Stimulated activated CD8-positive, alpha-beta memory T cell treated with anti-CD3 and anti-CD28 coated beads, Interleukin-7, amount 100 ng/mL, for 1 hour (primary cell): ENCODE measurements at places on chromosomes 4 and X.

DNA sequence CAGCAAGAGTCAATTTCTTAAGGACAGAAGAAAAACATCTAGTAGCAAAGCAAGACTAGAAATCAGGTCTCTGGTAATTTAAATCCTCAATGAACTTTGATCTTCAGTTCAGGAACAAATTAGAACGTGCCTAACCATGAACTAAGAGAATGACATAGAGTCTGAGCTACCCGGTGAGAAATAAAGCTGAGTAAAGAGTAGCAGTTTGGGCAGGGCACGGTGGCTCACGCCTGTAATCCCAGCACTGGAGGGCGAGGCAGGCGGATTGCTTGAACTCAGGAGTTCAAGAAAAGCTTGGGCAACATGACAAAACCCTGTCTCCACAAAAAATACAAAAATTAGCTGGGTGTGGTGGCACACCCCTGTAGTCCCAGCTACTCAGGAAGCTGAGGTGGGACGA lies 37.7 kb downstream of the ACE2 start:
- DNase-seq: no peak

GRCh38 chr4:124525524-124525923 lies 187.0 kb downstream of the ANKRD50 start:
- no peak for DNase-seq

DNA sequence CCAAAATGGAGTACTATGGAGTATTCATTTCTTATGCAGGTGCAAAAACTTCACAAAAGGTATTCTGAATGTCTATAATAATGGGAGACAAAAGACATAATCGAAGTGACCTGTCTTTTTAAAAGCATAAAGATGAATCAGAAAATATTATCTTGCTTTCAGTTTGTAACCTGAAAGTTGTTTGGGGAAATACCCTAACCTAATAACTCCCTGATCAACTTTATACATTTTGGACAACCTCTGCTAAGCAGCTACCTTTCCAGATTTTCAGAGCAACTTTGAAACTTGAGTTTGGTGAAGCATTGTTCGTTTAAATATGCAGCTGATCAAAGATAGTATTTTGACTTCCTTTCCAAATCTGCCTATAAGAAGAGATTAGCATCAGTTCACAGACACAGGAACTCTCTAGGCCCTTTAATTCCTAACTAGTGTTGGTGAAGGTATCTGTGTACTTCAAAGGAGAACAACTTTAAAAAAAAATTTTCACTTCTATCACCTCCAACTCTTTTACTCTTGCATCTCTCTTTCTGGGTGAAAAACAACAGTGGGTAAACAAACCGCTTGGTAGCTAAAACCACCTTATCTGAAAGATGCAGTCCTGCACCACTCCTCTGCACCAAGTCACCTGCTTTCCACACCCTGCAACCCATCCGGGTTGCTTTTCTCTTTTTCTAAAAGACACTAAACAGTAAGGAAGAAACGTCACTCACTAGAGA lies 26.5 kb downstream of the CD40LG start:
- no peak for DNase-seq

DNA sequence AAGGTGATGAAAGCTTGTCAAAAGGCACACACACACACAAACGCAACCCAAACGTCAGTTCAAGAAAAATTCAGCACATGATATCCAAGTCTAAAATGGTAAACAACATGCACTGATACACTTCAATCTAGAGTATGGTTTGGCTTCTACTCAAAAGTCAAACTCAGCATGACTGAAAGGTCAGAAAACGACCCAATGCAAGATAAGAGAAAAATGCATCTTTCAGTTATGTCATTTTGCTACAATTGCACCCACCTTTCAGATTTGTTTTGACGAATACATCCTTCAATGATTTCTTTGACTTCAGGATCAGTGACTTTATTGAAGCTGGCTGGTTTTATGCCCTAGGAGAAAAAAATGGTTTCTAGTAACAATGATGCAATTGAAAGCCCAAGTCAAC lies 56.3 kb downstream of the WNK3 start:
- DNase-seq: no peak

GRCh38 chr4:42655921-42656678 lies 805 bp downstream of the ATP8A1 start:
- no peak for DNase-seq

DNA sequence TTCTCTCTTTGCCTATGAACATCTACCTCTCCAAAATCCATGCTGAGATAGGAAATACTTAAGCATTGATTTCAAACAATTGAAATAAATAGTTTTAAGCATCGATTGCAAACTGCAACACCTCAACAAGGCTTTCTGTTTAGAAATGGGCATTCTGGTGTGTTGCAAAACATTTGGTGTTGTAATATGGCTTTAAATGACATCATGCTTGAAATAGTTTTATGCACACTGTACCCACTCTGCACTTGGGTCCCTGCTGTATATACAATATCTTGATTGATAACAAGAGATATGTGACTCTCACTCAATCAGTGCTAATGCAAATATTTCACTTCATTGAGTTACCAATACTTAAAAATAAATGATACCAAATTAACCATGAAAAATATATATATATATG lies 964.9 kb upstream of the GRIA3 start:
- DNase-seq: no peak

GRCh38 chr4:40953283-40954087 lies 203.7 kb downstream of the NSUN7 start:
- no peak for DNase-seq

DNA sequence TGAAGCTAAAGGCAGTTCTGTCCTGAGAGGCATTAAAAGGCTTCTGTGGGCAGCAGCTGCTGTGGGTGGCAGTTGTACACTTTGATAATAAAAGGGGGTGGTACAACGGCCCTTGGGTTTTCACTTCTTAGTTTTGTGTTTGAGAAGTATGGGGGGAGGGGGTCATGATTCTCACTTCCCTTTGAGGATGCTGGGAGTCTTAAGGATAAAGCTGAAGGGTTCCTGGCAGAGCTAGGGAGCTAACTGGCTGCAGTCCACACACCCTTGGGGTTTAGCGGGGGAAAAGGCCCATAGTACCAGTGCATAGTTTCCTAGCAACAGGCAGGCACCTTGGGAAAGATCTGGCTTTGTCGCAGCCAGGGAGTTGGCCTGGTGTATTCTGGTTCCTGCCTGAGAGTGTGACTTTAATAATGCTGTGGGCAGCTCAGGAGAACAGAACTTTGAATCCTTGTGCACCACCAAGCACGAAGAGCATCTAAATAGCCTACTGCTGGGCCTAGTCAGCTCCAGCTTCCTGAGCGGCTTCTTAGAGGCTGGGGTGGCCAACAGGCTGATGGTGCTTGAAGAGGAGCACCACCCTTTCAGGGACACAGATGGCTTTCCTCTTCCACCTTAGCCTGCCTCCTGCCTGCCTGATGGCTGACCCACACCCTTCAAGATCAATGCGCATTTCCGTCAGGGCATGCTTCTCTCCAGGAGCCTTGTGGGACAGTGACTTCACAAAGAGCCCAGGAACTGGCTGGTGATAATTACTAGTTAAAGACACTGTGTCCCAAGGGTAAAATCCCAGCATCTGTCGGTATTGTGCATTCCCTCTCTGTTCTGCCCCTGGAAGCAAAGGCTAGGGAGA lies 12.5 kb downstream of the ZBTB33 start:
- DNase-seq: no peak

- no peak for DNase-seq
Measured at GRCh38 chr4:2095236-2096072, 36.3 kb downstream of the NAT8L start.

DNA sequence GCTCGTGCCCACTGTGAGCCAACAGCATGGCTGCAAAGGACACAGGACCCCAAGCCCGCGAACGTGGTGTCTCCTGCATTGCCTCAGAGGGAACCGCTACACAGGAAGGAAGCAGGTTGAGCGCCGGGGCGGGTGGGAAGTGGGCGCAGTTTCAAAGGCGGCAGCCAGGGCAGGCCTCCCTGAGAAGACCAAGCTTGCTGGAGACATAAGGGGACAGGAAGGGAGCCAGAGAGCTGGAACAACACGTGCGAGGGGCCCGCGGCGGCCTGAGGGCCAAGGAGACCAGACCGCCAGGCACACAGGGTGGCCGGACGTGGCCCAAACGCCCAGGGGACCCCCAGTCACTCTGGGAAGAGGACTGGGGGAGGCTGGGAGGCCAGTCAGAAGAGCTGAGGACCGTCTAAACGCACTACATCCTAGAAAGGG lies 32.0 kb downstream of the CTBP1 start:
- DNase-seq: no peak

- DNase-seq: no peak
Measured at GRCh38 chr4:107552306-107552705, 167.7 kb downstream of the PAPSS1 start.

DNA sequence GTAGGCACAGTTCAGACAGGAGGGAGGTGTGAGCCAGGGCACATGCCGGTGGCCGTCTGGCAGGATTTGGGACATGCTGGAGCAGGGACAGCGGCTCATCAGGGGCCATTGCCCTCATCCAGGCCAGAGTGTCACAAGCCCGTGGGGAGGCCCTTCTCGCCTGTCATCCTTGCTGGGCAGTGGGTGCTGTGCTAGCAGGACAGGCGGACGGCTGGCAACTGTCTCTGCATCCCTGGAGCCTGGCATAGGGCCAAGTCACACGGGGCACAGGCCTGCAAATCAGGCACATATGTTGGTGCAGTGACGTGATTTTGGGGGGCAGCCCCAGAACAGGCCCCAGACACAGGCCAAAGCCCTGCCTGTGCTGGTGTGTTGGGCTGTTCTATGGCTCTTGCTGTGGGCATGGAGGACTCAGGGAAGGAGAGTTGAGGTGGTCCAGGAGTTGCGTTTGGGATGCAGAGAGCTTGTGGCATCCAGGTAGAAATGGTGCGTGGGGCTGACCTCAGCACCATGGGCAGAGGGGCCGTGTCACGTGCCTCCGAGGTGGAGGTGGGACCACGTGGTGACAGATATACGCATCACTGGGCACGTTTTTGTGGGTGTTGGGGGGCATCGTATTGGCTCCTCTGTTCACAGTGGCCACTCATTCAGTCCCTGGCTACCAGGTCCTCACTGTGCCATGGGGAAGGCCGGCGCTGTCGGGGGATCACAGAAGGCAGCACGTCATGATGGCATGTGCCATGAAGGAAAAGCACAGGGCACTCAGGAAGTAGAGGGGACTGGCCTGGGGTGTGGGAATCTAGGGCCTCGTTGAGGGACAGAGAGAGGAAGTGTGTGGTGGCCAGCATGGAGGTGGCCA lies 14.6 kb upstream of the MSANTD1 start:
- no peak for DNase-seq

DNA sequence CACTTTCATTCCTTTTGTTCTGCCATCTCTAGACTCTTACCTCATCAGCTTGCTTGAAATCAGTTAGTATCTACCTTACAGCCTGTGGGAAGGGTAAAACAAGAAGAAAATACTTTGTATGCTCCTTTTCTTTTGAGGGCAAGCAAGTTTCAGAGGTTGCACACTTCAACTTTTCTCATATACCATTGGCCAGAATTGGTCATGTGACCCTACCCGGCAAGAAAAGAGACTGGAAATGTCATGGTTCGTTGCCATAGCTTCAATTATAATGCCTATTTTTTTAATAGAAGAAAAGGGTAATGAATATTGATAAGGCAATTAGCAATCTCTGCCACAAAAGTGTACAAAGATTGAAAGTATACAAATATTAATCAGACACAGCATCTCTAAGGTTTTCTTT lies 346.7 kb upstream of the TACR3 start:
- DNase-seq: no peak

GRCh38 chr4:141637565-141637964 lies 1.2 kb downstream of the IL15 start:
- no peak for DNase-seq

GRCh38 chrX:16725072-16725471 lies 5.7 kb downstream of the SYAP1 start:
- DNase-seq: no peak

- no peak for DNase-seq
Measured at GRCh38 chrX:114930227-114930626, 87.2 kb downstream of the IL13RA2 start.

DNA sequence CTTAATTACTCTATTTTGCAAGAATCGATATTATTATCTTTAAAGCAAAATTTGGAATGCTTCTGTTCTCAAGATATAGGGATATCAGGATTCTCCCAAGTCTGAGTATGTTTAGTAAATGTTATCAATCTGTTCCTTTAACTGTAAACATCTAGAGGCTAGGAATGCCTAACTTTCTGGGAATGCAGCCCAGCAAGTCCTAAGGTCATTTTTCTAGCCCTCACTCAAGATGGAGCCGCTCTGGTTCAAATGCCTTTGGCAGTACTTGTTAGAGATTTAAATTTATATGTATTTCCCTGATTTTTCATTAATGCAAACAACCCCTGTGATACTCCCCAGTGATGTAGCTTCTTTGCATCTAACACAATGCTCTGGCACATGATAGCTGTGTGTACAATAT lies 623.8 kb upstream of the LCORL start:
- DNase-seq: no peak

DNA sequence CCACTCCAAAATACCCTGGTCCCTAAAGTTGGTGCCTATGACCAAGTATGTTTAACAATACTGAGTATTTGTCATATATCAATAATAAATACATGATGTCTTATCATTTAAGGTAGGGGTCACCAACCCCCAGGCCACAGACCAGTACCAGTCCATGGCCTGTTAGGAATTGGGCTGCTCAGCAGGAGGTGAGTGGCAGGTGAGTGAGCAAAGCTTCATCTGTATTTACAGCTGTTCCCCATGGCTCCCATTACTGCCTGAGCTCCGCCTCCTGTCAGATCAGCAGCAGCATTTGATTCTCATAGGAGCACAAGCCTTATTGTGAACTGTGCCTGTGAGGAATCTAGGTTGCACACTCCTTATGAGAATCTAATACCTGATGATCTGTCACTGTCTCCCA lies 126.2 kb downstream of the HNRNPD start:
- DNase-seq: no peak

GRCh38 chrX:119423631-119424030 lies 24.5 kb downstream of the SLC25A43 start:
- no peak for DNase-seq

DNA sequence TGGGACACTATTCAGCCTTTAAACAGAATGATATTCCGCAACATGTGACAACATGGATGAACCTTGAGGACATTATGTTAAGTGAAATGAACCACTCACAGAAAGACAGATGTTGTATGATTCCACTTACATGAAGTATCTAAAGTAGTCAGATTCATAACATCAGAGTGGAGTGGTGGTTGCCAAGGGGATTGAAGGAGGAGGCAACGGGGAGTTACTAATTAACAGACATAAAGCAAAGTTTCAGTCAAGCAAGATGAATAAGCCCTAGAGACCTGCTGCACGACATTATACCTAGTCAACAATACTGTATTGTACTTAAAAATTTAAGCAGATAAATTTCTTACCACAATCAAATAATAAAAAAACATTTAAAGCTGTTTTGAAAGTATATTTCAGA lies 105.0 kb upstream of the NR0B1 start:
- no peak for DNase-seq

DNA sequence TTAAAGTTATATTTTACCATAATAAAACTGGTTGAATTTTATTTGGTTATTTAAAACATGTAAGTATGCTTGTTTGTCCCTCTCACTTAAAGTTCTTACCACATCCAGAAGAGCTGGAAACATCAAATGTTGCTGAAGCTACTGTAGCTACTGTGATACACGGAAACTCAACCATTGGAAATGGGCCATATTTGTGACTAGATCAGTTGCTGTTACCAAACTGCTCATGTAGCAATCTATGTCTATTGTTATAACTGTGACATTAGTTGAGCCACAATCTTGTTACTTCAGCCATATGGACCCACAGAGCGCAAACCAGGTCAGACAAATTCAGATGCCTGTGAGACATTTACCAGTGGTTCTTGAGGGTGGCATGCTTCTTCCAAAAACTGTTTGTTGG lies 41.6 kb downstream of the NDNF start:
- DNase-seq: no peak
